ENCODE measurements at places on chromosomes 2 and 18. TPM values are rescaled to one million over a fixed set of nuclear protein-coding genes. Genes with fewer than 3 reads are reported as not detected.

GRCh38 chr2:141271346-141271745 lies 859.5 kb downstream of the LRP1B start:
- no peak for DNase-seq

DNA sequence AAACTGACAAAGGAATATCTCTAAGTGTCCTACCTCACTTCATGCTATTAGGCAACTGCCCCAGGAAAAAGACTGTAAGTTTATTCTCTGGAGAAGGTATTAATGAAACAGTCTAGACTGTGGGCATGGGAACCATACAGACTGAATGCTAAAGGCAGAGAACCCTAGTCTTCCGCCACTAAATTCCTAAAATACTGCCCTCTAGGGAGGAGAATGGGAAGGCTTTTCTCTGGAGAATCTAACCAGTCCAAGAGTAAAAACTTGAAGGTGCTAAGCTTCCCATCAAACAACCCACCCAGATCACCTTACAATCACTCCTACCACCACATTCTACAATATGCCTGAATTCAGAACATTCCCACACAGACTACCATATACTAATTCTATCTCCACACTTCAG lies 3.4 kb downstream of the SRBD1 start:
- DNase-seq, result no peak

DNA sequence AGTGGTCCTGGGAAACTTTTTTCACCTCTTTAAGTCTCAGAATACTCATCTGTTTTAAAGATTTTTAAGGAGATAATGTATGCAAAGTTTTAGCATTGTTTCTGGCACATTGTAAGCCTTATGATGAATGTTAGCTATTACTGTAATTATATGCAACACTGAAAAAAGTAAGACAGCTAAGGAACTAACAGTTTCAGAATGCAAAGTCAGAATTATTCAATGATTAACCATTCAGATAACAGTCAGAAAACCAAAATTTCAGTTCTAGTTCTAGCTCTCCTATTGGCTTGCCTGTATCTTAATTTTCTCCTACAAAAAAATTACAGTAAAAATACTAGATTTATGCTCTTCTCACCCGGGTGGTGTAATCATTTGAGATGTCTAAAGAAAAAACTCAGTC lies 101.1 kb downstream of the SLC4A10 start:
- no peak for DNase-seq

GRCh38 chr2:26733413-26733812 lies 30.7 kb upstream of the SLC35F6 start:
- no peak for DNase-seq

DNA sequence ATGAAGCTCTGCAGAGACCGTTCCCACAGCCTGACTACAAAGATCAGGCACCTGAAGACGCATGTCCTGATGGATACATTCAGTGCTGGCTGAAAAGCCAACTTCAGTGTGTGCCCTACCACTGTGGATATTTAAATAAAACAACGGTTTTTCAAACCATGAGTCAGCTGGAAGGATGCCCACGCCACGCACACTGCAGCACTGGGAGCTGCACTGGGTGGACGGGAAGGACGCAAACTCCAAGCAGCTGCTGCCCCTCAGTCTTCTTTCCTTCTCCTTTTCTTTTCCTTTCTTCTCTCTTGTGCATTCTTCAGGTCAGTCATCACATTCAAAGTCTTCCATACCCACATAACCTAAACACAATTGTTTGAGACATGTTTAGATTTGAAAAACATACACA lies 7.9 kb downstream of the TMEM18 start:
- no peak for DNase-seq

- DNase-seq, result no peak
These were observed 935.0 kb downstream of the TRIB2 start for GRCh38 chr2:13651684-13652131.

DNA sequence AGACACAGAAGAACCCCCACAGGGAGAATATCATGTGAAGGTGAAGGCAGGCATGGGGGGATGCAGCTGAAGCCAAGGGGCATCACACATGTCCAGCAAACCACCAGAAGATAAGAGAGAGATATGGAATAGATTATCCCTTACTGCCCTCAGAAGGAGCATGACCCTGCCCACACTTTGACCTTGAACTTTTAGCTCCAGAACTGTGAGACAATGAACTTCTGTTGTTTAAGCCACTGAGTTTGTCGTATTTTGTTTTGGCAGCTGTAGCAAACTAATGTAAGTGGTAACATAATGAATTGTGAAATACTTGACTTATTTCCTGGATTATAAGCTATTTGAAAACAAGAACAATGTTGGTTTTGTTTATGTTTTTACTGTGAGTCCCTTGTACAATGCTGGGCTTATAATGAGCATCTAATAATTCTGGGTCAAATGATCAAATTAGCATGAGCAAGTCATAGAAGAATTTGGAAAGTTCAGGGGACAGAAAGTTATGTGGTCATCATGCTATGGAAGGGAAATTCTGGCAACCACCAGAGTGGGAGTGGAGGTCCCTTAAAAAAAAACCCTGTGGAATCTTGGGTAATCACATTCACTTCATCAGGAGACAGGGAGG lies 541.0 kb upstream of the KLHL29 start:
- no peak for DNase-seq

DNA sequence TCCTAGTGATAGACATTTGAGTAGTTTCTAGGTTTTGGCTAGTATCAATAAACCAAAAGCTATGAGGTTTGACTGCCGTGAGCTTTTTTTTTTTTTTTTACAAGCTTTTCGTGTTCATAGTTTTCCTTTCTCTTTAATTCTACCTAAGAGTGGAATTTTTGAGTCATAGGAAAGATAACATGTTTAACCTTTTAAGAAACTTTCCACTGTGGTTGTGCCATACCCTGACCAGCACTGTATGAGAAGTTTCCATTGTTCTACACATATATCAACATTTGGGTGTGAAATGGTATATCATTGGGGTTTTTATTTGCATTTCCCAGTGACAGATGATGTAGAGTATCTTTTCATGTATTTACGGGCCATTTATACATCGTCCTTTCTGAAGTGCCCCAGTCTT lies 31.7 kb downstream of the UBE2F start:
- DNase-seq, result no peak

DNA sequence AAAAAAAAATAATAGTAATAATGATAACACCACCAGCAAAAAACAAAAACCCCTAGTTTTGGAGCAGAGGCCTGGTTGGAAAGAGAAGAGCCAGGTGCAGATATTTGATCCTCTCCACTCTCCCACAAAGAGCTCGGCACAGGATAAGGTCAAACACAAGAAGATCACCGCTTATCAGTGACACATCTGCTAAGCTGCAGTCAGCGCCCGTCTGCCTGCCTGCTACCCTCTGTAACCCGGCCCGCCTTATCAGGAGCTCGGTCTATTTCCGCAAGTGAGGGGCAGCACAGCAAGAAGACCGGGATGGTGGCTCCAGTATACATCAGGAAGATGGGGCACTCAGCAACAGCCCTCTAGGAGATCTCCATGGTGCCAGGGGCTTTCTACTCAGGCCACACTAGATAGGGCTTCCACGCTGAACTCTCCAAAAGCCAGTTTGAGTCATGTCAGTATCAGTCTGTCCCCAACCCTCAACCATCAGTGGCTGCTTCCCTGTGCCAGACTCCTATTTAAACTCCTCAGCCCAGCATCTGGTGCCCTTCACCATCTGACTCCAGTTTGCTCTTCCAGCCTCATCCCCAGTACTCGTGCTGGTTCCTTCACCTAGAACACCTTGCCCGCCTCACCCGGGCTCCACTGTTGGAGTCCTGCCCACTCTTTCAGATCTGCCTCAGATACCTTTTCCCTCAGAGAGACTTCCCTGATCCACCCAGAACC lies 67.3 kb upstream of the PPP1CB start:
- DNase-seq, result no peak

DNA sequence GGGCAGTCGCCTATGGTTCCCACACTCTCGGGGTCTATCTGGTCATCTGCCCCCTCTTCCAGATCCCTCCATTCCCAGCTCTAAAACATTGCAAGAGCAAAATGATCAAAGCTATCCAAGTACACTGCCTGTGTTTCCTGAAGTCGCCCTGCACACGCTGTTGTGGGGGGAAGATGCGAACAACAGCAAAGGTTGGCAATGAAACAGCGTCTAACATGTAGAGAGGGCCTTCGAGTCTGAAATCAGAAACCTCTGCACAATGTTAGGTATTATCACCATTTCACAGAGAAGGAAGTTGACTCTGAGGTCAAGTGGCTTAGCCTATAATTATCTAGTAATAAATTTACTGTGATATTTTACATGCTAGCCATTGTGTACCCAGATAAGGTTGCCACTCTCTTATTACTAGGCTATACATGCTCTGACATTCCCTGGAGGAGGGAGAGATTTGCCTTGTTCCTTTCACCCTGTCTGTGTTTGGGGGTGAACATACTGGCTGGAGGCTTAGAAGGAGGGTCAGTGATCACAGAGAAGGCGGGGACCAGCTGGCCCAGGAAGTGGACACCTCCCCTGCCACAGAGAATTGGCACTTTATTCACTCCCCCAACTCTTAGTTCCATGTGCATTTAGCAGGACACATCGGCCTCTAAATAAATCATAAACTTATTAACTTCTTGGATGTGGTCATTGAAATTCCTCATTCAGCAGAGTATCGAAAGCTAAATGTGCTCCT lies 36.8 kb downstream of the KCTD1 start:
- DNase-seq, result no peak

- no peak for DNase-seq
These were observed 120.8 kb upstream of the DDX18 start for GRCh38 chr2:117693651-117694050.

- DNase-seq, result no peak
These were observed 159.2 kb upstream of the RAB12 start for GRCh38 chr18:8450013-8450412.

GRCh38 chr2:229661478-229661877 lies 52.9 kb downstream of the DNER start:
- no peak for DNase-seq

DNA sequence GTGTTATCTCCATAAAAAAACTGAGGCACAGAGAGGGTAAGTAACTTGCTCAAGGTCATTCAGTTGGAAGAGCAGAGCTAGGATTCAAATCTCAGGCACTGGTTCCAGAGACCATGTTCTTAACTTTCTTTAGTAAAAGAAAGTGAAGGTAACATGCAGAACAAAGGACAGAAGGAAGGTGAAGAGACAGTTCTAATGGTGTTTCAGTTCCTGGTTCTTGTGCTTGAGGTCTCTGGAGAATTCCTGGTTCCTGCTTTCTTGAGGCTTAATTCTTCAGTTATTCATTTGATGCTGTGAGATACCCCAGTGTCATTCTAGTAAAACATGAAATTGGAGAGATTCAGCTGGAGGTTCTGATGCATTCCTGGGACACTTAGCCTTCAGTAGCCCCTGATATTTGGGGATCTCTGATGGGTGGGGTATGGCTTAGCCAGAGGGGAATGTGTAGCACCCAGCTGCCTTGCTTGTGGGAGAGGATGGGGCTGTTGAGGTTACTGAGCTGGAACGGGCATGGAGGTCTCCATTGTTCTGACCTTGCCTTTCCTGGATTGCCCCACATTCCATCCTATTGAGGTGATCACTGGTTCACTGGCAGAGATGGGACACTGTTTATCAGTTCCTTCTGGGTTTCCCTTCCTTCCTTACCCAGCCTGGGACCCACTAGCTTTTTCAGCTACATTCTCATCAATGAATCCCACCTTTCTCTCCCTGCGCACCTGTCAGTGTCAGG lies 46.8 kb downstream of the SEMA4F start:
- DNase-seq, result no peak

DNA sequence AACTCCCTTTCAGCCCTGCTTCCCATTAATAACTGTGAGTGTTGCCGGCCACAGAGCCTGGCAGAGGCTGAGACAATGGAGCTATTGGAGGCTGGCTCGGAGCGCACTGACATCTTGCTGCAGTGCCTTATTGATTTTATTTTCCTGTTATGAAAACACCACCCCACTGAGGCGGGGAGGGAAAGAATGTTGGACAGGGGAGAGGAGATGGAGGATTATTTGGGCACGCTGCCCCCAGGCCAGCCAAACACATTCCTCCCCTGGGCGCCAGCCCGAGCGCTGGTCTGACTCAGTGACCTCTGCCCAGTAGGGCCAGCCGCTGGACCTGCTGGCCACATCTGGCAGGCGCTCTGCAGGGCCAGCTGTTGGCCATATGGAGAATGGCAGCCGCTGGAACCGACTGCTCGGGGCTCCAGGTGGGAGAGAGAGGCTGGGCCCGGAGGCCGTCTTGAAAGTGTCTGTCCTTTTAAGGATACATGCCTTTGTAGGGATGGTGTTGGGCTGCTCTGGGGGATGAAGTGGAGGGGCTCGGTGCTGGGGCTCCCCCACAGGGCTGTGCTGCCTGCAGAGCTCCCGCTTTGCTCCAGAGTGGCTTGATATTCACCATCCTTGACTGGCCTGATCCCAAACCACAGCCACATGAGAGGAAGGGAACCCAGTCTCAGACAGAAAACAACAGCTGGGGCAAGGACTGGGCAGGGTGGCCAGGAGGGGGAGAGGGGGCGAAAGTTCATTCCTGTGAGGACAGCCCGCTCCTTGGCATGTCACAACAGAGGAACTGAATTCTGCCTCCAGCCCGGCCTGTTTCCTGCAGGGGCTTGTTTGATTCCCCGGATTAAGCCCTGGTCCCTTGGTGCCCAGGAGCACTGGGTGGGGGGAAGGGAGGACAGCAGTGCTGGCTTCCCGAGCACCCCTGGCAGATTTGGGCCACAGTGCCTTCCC lies 179.0 kb downstream of the KLHL29 start:
- DNase-seq, result peak; percentile 67

DNA sequence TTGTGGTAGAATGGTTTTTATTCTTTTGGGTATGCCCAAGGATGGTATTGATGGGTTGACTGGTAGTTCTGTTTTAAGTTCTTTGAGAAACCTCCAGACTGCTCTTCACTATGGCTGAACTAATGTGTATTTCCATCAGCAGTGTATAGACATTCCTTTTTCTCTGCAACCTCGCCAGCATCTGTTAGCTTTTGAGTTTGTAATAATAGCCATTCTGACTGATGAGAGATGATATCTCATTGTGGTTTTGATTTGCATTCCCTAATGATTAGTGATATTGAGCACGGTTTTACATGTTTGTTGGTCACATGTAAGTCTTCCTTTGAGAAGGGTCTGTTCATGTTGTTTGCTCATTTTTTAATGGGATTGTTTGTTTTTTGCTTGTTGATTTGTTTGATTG lies 1348.7 kb upstream of the NXPH2 start:
- DNase-seq, result no peak

DNA sequence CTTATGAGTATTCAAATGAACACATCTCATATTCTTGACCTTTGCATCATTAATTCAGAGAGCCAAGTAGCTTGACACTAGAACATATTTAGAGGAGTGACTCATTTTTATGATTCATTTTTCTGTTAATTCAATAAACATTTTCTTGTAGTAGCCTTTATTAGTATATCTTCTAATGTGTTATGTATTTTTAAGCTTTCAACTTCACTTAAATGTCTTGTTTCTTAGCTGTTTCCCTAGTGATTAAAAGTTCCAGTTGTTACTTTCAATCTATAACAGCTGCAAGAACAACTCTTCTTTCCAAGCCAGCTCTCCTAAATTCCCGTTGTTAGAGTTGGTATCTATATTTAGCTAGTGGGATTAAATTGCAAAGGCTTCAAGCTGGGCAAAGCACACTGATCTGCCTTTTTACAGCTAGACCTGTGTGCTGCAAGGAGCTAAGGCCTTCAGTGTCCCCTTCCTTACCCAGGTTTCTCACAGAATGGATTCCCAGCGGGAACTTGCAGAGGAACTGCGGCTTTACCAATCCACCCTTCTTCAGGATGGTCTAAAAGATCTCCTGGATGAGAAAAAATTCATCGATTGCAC lies at the start of gene KLHL41:
Gene KLHL41 (plus strand): TSS at position 405 of the 588 bp plus-strand sequence. CDS start 77 bp downstream, at position 482.
- DNase-seq, result no peak

Gene EML4
- 29.8 TPM for total RNA-seq

Gene OR6B2
- 2.7 TPM for total RNA-seq

Gene PLEKHH2
- 47.7 TPM for total RNA-seq

Gene LAMA1
- total RNA-seq, result 1.5 TPM

Gene SLC5A7
- not detected for total RNA-seq

Gene VSNL1
- not detected for total RNA-seq

Gene AOX1
- 221 TPM for total RNA-seq

Gene HJURP
- 0.60 TPM for total RNA-seq
